Immature natural killer cell (primary cell): ENCODE measurements at places on chromosomes 2 and 18. TPM values are rescaled to one million over a fixed set of nuclear protein-coding genes. Genes with fewer than 3 reads are reported as not detected.

DNA sequence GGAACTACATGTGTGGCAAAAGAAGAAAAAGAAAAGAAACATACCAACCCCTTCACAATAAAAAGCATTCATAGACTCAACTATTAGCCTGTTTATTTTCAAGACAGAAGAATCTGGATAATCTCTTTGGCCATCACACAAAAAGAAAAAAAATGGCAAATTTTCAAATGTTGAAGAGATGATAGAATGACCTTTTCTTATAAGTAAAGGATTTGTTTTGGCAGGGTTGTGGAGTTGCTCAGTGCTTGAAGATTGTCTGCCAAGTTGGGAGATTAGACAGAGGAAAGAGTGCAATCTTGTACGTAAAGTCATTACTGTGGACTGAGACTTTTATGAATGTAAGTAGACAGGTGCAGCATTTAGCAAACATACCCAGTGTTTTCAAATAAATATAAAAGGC, 18.5 kb upstream of the FAM171B start:
- no peak overlapping the region for H3K4me3 ChIP-seq
- no peaks in the 10 kb centered on the region for H3K27me3 ChIP-seq
- H3K27ac ChIP-seq, result no peak overlapping the region
- DNase-seq, result no peak
- no peaks in the 10 kb centered on the region for H3K4me1 ChIP-seq

GRCh38 chr2:163735685-163736432, at the start of gene FIGN:
FIGN (minus strand) TSS chr2:163736008; CDS start chr2:163734927, 1,081 bp downstream.
- no peak within 1 kb of the TSS for H3K27ac ChIP-seq
- peaks cover 16% of the 10 kb centered on the region for H3K27me3 ChIP-seq
- no peaks in the 10 kb centered on the region for H3K36me3 ChIP-seq
- DNase-seq, result no peak
- H3K4me1 ChIP-seq, result no peaks in the 10 kb centered on the region

DNA sequence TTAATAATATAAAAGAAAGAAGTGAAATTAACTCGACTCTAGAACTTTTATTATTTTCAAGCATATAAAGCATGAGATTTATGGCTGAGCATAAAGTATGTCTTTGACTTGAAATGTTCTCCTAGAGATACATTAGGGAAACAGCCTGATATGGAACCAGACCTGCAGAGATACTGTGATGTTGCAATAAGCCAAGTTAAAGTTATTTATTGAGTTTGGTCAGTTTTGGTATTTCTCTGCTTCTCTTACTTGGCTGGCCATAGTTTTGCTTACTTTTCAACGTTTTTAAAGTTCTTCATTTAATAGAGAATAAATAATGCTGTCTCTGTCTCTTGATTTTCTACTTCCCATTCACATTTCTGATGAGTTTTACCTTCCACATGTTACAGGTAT, 76.0 kb downstream of the GFPT1 start:
- H3K27ac ChIP-seq, result no peak overlapping the region
- H3K27me3 ChIP-seq, result peaks cover 2% of the 10 kb centered on the region
- peaks cover 22% of the 10 kb centered on the region for H3K4me1 ChIP-seq
- DNase-seq, result no peak
- H3K36me3 ChIP-seq, result peaks cover 4% of the 10 kb centered on the region
- no peak overlapping the region for H3K4me3 ChIP-seq

GRCh38 chr2:21035282-21035973, 8.4 kb downstream of the APOB start:
- no peaks in the 10 kb centered on the region for H3K4me1 ChIP-seq
- H3K27ac ChIP-seq, result no peak overlapping the region
- no peak for DNase-seq
- no peaks in the 10 kb centered on the region for H3K36me3 ChIP-seq
- H3K4me3 ChIP-seq, result no peak overlapping the region

DNA sequence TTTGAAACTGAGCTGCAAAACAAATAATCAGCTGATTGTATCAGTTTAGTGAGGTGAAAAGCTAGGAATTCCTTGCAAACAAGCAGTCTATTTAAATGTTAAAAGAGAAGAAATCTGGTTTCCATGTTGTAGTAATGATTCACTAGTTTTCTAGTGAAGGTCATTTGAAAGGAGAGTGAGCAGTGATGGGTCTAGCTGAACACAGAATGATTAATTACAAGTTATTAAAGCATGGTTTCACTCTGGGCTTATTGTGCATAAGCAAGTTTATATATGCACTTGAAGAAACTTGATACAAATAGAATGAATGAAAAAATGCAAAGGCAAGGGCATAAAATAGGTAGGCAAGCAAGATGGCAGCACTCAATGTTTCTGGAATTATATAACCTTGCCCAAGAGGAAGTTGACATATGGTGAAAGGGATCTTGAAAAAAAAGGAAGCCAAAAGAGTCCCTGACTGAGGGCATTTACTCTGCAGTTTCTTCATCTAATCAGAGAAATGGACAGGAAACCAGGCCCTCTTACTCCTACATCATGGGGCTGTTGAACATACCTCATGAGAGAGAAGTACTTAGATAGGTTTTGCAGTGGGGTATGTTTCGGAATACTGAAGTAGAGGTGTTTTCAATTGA, 53.2 kb downstream of the PLCL1 start:
- no peaks in the 10 kb centered on the region for H3K27me3 ChIP-seq
- no peak for DNase-seq
- H3K4me1 ChIP-seq, result no peaks in the 10 kb centered on the region
- no peaks in the 10 kb centered on the region for H3K36me3 ChIP-seq
- no peak overlapping the region for H3K27ac ChIP-seq

GRCh38 chr2:47230418-47230817, 75.3 kb upstream of the STPG4 start:
- no peaks in the 10 kb centered on the region for H3K4me1 ChIP-seq
- no peaks in the 10 kb centered on the region for H3K27me3 ChIP-seq
- H3K27ac ChIP-seq, result no peak overlapping the region
- no peak for DNase-seq
- no peak overlapping the region for H3K4me3 ChIP-seq
- H3K36me3 ChIP-seq, result no peaks in the 10 kb centered on the region

- no peaks in the 10 kb centered on the region for H3K4me1 ChIP-seq
- no peak overlapping the region for H3K4me3 ChIP-seq
- H3K27me3 ChIP-seq, result no peaks in the 10 kb centered on the region
- DNase-seq, result no peak
- no peaks in the 10 kb centered on the region for H3K36me3 ChIP-seq
- H3K27ac ChIP-seq, result no peak overlapping the region
These were observed 731.4 kb downstream of the TSN start for GRCh38 chr2:122486705-122487415.

GRCh38 chr18:23920054-23920453, 94.5 kb upstream of the TTC39C start:
- no peak for DNase-seq
- no peaks in the 10 kb centered on the region for H3K36me3 ChIP-seq

The AGBL5 gene
- 7.7 TPM for polyA plus RNA-seq

DNA sequence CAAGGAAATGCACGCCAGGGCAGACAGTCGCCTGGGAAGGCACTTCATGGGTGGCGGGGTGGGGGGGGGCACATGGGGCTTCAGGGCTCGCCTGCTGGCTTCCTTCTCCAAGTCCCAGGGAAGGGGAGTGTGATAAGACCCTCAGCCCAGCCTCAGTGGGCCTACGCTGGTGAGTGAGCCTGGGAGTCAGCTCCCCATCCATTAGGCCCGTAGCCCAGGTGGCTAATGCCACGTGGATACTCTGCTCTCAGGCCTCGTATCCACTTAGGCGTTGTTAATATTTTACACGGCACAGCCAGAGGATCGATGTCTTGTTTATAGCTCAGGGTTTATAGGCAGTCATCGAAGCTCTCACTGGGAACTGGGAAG, 47.1 kb downstream of the KCNIP3 start:
- H3K4me3 ChIP-seq, result no peak overlapping the region
- no peak for DNase-seq
- peaks cover 9% of the 10 kb centered on the region for H3K4me1 ChIP-seq
- no peak overlapping the region for H3K27ac ChIP-seq
- no peaks in the 10 kb centered on the region for H3K36me3 ChIP-seq

GRCh38 chr2:234027641-234028040, 22.9 kb upstream of the SPP2 start:
- peak overlapping the region; percentile 97 for H3K27ac ChIP-seq
- H3K27me3 ChIP-seq, result peaks cover 2% of the 10 kb centered on the region
- H3K36me3 ChIP-seq, result peaks cover 4% of the 10 kb centered on the region

- no peak overlapping the region for H3K4me3 ChIP-seq
- H3K4me1 ChIP-seq, result peaks cover 54% of the 10 kb centered on the region
- no peak for DNase-seq
- peak overlapping the region; percentile 11 for H3K27ac ChIP-seq
These were observed 98.9 kb downstream of the CYRIA start for GRCh38 chr2:16566701-16567100.

DNA sequence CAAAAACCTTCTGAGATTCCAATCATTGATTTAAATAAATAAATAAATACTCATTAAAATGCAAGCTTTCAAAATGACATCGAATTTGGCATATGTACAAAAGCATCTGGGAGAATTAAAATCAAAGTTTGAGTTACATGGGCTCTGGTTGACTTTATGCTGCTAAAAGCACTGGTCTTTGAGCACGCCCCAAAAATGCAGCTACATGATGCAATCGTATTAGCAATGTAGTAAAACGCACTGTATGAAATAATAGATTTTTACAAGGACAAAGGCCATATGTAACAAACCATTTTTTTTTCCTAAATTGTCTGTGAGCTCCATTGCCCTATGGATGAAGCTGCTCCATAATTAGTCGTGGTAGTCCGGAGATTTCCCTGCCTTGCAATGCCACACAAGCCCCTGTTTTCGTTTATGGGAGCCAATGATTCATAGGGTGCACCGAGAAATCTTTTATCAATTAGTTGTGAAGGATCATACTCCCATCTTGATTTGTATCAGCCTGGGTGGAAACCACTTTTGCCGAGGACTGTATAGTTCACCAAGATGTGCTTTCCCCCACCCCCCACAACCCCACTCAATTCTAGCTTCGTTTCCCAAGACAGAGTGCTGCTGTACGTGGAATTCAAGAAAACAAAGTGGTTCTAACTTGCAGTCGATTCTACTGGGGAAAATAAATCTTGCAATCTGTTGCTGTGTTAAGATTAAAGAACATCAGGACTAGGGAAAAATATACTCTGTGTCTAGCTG, 268.4 kb downstream of the IRS1 start:
- H3K4me1 ChIP-seq, result no peaks in the 10 kb centered on the region
- H3K4me3 ChIP-seq, result no peak overlapping the region
- H3K27me3 ChIP-seq, result peaks cover 1% of the 10 kb centered on the region
- DNase-seq, result no peak
- no peak overlapping the region for H3K27ac ChIP-seq
- no peaks in the 10 kb centered on the region for H3K36me3 ChIP-seq

- H3K4me3 ChIP-seq, result no peak overlapping the region
- peaks cover 6% of the 10 kb centered on the region for H3K27me3 ChIP-seq
- no peak for DNase-seq
These were observed 1.4 kb downstream of the DES start for GRCh38 chr2:219419331-219420197.

DNA sequence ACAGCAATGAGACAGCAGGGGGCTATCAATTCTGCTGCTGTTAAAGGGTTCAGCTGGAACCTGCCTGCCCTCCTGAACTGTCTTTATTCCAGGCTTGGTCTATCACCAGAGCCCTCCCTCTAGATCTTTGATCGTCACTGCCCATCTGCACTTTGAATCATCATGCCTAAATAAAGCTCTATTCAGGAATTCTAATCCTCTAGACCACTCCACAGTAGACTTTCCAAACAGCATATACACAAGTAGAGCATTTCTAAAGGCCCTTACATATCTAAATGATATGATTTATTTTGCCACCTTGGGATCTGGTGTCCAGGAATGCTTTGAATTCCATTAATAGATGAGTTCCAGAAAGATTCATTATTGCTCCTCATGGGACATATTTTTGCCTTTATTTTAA, 542.1 kb upstream of the SYT4 start:
- no peak for DNase-seq
- no peaks in the 10 kb centered on the region for H3K27me3 ChIP-seq
- no peak overlapping the region for H3K4me3 ChIP-seq
- H3K4me1 ChIP-seq, result no peaks in the 10 kb centered on the region
- no peaks in the 10 kb centered on the region for H3K36me3 ChIP-seq

GRCh38 chr18:71209944-71210343, 921.1 kb downstream of the SOCS6 start:
- no peak for DNase-seq
- H3K4me3 ChIP-seq, result no peak overlapping the region
- H3K27me3 ChIP-seq, result no peaks in the 10 kb centered on the region
- H3K4me1 ChIP-seq, result no peaks in the 10 kb centered on the region
- H3K27ac ChIP-seq, result no peak overlapping the region

The SERPINB7 gene
- polyA plus RNA-seq, result not detected

The CXCR2 gene
- 75.7 TPM for polyA plus RNA-seq

The RNF125 gene
- 73.0 TPM for polyA plus RNA-seq

DNA sequence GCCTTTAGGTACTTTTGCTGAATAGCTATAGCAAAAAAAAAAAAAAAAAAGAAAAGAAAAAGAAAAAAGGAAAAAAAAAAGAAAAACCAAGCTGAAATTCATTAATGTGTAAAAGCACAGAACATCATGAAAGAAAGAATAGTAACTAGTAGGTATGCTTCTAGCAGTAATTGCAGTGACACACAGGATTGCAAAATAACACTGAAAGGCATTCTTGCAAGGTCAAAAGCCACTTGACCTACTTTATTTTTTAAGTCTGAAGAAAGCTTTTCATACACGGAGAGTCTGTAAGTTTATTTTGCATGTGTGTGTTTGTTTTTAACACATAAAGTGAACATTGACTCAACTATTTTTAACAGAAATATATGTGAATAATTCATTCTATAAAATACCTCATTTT, 54.4 kb downstream of the DOK6 start:
- no peaks in the 10 kb centered on the region for H3K4me1 ChIP-seq
- DNase-seq, result no peak
- H3K4me3 ChIP-seq, result no peak overlapping the region

DNA sequence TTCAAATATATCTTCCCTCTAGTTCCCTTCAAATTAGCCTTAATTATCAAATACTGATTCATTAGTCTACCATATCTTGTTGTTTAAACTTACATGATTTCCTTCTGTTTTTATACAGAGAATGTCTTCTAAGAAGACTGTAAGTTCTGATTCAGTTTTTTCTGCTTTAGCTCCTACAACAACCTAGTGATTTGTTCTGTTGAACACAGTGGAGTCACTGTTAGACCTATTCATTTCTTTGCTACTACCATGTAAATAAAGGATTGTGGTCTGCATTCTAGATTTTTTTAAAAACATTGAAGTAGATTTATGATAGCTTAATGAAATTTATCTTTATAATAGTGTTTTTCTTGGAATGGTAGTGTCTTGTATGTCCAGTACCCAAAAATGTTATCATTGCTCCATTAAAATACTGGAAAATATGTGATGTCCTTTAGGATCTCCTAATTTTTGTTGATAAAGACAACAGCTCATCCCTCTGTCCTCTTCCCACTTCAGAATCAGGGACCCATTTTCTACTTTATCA, 146.4 kb downstream of the MBD5 start:
- H3K36me3 ChIP-seq, result peaks cover 16% of the 10 kb centered on the region
- no peak overlapping the region for H3K4me3 ChIP-seq
- H3K4me1 ChIP-seq, result no peaks in the 10 kb centered on the region
- no peaks in the 10 kb centered on the region for H3K27me3 ChIP-seq
- H3K27ac ChIP-seq, result no peak overlapping the region
- no peak for DNase-seq
